ENCODE measurements at places on chromosomes 1 and 21.

DNA sequence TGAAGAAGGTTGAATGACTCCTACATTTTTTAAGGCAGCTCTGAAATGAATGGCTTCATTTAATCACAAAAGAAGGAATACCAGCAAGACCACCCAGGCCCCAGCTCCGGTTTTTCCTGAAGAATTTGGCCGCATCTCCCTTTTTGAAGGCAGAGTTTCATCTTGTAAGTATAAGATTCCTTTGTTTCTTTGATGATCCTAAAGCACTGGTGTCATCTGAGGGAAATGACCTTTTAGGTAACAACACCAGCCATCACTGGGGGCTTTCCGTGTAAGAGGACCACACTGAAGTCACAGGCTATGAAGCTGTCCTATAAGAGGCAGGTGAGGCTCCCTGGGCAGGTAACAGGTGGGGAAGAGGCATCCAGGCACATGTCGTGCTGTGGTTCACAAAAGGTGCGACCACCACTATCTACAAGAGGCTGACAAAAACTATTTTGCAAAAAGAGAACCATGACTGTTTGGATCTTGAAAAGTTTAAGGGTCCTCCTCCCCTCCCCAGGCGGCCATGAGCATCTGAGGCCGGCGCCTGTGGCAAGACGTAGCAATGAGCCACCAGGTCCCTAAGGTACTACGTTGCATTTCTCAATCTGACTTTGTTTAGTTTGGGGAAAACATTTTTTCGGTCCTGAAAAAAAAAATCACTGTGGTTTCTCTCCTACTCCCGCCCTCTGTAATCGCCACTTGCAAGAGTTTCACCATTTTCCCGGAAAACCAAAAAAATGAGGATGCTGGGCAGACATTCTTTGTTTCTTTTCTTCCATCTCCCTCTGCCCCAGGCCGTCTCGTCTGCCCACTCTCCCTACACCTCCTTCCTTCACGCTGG lies 46.3 kb upstream of the IRF2BP2 start:
- DNase-seq: no peak

GRCh38 chr1:198978523-198978922 lies 339.7 kb downstream of the PTPRC start:
- no peak for DNase-seq

GRCh38 chr1:243267471-243267880 lies 11.6 kb downstream of the SDCCAG8 start:
- no peak for DNase-seq

- no peak for DNase-seq
Measured at GRCh38 chr1:155938220-155938627, 3.2 kb upstream of the RXFP4 start.

DNA sequence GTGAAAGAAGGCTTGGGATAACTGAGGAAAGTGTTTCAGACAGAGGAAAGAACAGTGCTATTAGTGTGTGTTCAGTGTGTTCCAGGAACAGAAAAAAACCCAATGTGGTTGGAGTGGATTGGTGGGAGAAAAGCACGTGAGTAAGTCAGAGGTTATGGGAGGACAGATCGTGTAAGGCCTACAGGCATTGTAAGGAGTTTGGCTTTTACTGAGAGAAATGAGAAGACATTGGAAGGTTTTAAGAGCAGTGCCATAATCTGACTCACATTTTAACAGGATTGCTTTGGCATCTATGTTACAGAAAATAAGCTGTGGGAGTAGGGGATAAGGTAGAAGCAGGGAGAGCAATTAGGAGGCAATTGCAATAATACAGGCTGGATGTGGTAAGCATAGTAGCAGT lies 4.8 kb downstream of the ARPC5 start:
- no peak for DNase-seq

- DNase-seq: no peak
Measured at GRCh38 chr1:194045416-194045815, 859.0 kb upstream of the B3GALT2 start.

- no peak for DNase-seq
Measured at GRCh38 chr1:237779356-237779755, 111.4 kb downstream of the ZP4 start.

GRCh38 chr1:212283741-212284140 lies 1.5 kb upstream of the PPP2R5A start:
- no peak for DNase-seq

DNA sequence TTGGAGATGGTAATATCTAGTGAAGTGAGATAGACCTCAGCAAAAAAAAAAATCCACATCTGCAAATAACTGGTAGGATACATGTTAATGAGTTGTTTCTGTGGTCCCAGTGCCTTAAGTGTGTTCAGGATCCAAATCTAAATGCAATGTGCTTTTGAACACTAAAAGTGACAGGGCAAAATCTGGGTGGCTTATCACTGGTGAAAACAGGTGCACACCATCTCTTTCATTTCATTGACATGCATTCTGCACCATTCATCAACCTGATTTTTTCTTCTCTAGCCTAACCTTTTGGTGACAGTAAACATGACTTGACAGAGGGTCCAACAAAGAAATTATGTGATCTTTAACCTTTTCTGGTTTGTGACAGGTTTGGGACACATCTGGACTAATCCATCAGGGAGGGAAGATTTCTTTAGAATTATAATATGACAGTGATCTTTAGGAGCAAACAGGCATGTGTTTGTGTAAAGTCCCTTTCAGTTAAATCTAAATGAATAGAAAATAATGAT lies 201.6 kb upstream of the NEGR1 start:
- DNase-seq: no peak

DNA sequence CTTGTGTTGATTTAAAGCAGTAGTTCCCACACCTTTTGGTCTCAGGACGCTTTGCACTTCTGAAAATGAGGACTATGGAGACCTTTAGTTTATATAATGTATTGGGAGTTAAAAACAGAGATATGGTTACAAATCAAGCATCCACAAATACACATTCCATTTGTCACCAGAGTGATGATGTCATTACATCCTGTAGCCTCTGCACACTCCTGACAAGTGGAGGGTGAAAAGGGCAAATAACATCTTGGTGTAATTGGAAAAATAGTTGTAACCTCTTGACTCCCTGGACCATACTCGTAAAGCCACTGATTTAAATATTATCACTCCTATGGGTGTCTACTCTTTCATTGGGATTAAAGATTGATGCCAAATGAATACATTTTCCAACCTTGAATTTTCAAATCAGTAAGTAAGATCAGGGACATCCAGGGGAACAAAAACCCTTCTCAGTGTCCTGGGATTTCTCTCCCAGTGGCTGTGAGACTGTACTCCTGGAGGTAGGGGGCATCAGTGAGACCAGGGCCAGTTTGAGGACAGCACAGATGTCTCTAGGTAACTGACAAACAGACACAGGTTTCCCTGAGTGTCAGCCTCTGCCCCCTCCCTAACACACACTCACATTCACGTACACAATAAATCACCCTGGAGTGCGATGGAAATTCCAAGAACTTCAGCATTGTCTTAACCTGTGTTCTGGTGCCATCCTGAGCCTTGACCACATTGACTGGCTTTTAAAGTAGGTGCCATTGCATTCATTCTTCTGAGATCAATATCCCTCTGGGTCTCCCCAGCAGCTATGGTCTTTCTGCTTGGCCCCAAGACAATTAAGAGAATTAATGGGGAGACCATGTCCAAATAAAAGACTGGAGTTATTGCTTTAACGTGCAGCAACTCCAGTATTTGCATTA lies 63.0 kb downstream of the NR5A2 start:
- DNase-seq: no peak

- no peak for DNase-seq
Measured at GRCh38 chr1:99548943-99549605, 96.8 kb upstream of the PALMD start.

- no peak for DNase-seq
Measured at GRCh38 chr1:156823210-156823790, 6.7 kb upstream of the SH2D2A start.

DNA sequence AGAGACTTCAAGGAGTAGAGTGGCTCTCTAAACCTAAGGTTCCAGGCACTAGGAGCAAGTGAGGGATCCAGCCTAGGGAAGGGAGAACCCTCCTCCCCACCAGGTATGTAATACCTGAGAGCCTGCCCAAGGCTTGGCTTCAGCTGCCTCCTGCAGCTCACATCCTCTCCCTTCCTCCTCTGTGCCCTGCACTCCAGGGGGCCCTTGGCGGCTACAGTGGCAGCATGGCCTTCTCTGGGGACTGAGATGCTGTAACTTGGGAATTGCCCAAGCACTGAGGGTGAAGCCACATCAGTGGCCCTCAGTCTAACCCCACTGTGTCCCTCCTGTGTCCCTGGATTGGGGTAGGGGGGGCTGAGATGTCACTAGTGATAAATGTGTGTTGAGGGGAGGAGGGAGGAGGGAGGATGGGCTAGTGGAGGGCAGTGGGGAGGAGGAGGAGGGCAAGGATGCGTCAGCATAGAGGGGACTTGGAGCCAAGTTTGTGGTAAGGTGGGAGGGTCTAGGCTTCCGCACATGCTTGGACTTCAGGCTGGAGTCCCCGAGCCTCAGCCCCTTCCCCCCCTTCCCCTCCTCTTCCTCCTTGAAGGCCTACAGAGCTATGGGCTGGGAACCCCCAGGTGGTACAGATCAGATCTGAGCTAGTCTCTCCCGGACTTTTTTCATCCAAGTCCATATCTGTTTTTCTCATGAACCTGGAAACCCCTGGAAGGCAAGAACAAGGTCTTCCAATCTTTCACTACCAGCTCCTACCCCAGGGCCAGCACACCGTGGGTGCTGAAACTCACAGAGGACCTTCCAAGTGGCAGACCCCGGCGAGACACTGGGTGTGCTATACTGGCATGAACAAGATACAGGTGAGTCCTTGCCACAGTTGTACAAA lies 17.5 kb downstream of the COL9A2 start:
- DNase-seq: no peak

- DNase-seq: no peak
Measured at GRCh38 chr1:235325139-235325538, 2.8 kb downstream of the ARID4B start.

DNA sequence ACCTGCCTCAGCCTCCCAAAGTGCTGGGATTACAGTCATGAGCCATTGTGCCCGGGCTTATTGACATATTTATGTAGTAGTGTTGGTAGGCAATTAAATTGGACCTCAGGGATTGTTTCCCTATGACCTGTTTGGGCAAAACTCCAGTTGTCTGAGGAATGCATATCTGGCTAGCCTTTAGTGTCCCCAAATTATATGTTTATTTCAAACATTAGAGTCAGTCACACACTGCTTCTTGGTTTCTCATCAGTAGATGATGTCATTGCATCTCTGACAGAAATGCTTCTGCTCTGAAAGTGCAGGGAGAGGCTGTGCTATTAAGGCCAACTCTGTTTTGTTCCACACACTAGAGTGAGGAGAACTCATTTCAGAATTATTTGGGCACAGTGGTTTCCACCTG lies 12.5 kb downstream of the PIP5K1A start:
- no peak for DNase-seq

- no peak for DNase-seq
Measured at GRCh38 chr21:46500224-46500861, 41.7 kb downstream of the DIP2A start.

- no peak for DNase-seq
Measured at GRCh38 chr21:15327637-15328265, 263.0 kb upstream of the NRIP1 start.

DNA sequence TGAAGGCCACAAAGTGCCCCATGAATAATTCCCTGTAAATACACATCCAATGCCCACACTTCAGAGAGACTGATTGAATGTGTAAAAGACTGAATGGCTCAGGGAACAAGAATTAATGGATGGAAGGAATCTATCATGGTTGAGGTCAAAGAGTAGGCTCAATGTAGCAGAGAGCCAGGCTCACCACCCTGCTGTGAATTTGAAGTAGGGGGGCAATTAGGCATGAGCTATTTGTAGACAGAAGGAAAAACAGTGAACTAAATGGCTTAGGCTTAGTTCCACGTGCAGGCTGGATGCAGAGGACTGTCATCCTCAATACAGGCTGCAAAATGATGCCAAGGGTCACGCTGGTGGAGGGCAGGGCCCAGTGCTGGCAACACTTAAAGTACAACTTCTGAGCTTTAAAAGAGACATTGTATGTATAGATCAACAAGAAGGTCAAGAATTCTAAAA lies 22.9 kb upstream of the IGSF3 start:
- no peak for DNase-seq

Data from spleen (tissue), 13 donors.